ENCODE measurements at places on chromosomes 6 and 20. TPM values are rescaled to one million over a fixed set of nuclear protein-coding genes. Genes with fewer than 3 reads are reported as not detected.

The TENT5A gene
- 48.6 TPM for total RNA-seq

The FAM162B gene
- total RNA-seq, result not detected

The TMEM200A gene
- total RNA-seq, result 43.3 TPM

The CSE1L gene
- 96.9 TPM for total RNA-seq

The NFATC2 gene
- 0.51 TPM for total RNA-seq

The APCDD1L gene
- 19.5 TPM for total RNA-seq

The ID1 gene
- total RNA-seq, result 780 TPM

The POU5F1 gene
- 0.22 TPM for total RNA-seq

The PTCHD4 gene
- total RNA-seq, result 0.76 TPM
